ENCODE measurements at places on chromosomes 6 and 20.
A peak's percentile ranks its signal among the peaks of the same experiment; 100 is the strongest.

DNA sequence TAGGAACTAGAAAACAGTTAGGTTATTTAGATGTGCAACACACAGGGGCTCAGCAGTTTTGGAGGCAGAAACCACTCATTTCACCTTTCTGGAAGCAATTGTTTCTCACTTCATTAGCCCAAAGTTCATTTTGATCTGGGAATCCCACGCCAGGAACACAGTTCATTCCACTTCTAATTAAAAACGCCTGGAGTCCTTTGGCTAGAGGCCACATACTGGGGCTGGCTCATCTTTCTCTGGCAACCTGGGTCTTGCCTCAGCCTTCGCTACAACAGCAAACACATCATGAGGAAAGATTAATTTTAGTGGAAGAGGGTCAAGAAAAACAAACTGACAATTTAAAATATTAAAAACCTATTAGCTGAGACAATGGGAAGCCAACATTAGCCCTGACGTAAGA lies 69.7 kb downstream of the RFPL4B start:
- peak; percentile 65 for DNase-seq

- DNase-seq, result no peak
Observed at GRCh38 chr6:121399966-121400365, 35.5 kb upstream of the GJA1 start.

DNA sequence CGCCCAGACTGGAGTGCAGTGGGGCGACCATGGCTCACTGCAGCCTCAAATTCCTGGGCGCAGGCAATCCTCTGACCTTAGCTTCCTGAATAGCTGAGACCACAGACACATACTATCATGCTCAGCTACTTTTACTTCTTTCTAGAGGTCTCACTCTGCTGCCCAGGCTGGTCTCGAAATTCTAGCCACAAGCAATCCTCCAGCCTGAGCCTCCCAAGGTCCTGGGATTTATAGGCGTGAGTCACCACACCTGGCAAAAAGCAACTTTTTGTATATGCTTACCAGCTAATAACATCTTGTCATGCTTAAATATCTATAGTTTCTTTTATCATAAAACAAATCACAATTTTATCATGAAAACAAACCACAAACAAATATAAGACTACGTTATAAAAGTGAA lies 23.0 kb downstream of the RNASET2 start:
- no peak for DNase-seq

DNA sequence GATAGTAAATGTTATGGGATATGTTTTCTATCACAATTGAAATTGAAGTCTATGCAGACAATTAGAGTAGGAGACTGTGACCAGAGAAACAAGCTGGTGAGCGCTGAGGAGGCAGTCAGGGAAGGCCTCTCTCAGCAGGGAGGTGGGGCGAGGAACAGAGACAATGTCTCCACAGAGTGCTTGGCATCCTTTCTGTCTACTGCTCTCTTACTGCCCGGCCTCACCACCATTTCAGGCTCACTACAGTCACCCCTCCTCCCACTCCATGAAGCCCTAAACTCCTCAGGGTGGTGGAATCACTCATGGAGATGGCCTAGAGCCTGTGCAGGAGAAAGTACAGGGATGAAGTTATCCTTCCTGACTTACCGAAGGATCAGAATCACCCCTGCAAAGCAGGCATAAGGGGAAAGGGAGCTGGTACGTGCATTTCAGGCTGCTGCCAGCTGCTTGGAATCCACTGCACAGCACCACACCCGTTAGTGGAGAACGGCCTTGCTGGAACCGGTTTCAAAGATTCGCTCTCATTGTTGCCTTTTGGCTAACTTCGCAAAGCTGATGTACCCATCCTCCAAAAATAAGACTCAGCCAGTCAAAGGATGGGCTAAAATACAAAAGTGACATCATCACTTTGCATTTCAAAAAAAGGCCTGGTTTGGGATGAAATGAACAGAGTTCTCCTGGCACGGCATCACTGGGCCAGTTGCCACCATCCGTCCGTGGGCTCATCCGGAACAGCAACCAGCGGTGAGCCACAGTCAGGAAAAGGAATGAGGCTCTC lies 67.3 kb downstream of the SLC22A23 start:
- DNase-seq, result peak; percentile 87

- no peak for DNase-seq
Observed at GRCh38 chr6:156175971-156176421, 601.2 kb upstream of the ARID1B start.

Data from GM04503 (cell line).